ENCODE measurements at places on chromosomes 4 and X.

- no peak for DNase-seq
Observed at GRCh38 chr4:89324671-89325070, 17.1 kb upstream of the GPRIN3 start.

- DNase-seq: no peak
Observed at GRCh38 chr4:99317354-99317753, 3.8 kb downstream of the ADH1B start.

DNA sequence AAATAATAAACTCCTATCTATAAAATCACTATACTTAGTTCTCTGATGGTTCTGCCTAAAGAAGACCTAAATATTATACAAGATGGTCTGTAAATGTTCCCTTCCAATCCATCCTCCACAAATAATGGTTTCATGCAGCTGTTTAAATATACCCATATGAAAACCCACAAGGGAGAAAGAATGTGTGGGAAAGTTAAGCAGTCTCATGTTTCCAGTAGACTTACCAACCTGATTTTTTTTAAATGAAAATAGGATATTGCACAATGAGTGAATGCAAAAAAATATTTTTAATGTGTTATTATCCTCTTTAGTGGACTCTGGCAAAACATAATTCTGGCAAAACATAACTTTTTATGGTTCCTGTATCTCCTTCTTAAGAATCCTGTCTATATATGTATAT, 23.3 kb downstream of the CAMK2D start:
- no peak for DNase-seq

GRCh38 chr4:7703688-7704087, 236.0 kb downstream of the AFAP1 start:
- DNase-seq: no peak

GRCh38 chrX:132200976-132201375, 18.3 kb downstream of the RAP2C start:
- DNase-seq: no peak

DNA sequence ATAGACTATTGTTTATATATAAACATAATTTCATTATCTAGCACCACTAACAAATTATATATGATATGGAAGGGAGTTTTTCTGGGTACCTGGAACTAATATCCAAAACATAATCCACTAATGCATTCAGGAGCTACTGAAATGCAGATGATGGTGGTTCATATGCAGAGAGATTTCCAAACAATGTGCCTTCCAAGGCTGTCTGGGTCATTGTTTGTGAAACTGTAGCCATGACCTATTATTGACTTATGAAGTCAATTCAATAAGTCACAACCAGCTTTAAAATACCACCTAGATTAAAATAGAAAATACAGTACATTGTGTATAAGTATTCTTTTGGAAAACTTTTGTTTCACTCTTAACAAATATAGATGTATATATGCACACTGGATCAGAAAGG, 237.0 kb upstream of the PRPS2 start:
- DNase-seq: no peak

GRCh38 chrX:19852014-19853005, 35.1 kb downstream of the SH3KBP1 start:
- DNase-seq: no peak

- DNase-seq: no peak
Observed at GRCh38 chr4:89765528-89765927, 71.4 kb downstream of the SNCA start.

GRCh38 chr4:143473334-143474126, 40.0 kb upstream of the SMARCA5 start:
- no peak for DNase-seq

DNA sequence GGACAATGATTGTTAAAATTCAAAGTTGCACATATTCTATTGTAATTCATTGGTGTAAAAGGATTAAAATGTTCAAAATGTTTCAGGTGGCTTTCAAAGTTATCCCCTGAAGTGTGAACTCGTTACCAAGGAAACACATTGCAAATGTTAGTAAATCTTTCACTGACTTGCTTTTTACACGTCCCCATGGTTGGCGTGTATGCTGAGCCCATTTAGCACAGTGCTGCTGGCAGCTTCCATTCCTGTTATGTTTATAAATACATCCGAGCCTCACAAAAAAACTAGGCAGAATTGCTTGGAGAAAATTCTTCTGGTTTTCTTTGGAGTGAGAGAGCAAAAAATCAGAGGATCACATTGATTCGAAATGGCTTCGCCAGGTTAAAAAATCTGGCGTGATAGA, 105.9 kb upstream of the HPGD start:
- DNase-seq: no peak

DNA sequence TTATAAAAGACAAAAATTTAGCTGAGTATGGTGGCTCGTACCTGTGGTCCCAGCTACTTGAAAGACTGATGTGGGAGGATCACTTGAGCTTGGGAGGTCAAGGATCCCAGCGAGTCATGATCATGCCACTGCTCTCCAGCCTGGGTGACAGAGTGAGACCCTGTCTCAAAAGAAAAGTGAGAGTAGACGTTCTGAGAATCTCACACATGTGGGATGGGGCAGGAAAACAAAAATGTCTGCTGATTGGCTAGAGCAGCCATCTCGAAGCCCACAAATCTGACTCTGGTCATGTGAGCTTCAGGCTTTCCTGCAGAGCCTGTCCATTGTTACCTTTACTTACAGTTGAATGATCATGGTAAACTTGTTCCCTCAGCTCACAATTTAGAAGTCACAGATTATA, 23.1 kb upstream of the SLC9A7 start:
- no peak for DNase-seq

DNA sequence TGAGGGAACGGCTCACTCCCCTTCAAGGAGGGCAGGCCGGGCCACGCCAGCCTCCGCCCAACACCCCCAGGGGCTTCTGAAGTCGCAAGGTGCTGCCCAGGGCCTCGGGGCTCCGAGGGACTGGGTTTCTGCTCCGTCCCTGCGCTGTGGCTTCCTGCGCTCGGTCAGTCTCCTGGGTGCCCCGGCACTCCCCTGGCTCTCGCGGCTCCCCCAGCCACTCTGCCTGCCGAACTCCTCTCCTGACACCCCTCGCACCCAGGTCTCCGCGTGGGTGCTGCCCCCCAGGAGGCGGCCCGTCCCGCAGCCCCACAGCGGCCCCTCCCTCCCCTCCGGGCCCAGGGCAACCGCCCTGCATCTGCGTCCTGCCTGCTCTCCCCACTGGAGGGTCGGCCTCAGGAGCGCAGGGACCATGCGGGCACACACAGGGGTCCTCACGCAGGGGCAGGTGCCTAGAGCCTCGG, 151.9 kb downstream of the AFAP1 start:
- no peak for DNase-seq

- DNase-seq: no peak
Observed at GRCh38 chr4:125780164-125780563, 465.4 kb downstream of the FAT4 start.

- DNase-seq: no peak
Observed at GRCh38 chrX:115372152-115372551, 82.6 kb downstream of the LUZP4 start.

DNA sequence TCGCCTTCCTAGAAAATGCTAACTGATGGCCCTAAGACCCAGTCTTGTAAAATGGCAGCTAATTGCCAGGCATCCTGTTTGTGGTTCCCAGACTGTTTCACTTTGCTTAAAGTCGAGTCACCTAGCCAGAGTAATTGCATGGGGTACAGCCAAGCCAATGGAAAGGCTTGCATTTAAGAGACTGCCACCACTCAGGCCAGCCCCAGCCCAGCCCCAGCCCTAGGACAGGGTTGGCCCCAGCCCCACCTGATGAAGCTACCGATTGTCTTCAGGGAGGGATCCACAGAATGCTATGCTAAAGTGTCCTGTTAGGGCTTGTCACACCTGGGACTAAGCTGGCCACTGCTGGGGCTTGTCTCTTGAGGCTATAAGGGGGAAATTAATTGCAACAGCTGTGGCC, 194.6 kb upstream of the KLF3 start:
- no peak for DNase-seq

DNA sequence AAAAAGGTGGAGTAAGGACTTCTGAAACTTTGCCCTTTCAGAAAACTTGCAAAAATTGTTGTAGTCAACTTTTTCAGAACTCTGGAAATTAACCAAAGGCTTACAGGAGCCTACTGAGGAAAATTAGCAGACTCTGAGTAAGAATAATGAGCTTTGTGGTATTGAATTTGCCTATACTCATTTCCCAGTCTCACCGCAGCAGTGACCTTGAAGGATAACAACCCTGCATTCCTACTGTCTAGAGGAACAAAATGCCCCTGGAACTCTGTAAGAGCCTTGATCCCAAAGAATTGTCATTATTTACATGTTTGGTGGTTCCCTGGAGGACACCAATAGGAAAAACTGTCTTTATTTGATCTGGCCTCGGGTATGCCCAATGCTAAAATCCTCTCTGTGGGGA, 57.9 kb downstream of the MND1 start:
- no peak for DNase-seq

- DNase-seq: no peak
Observed at GRCh38 chr4:7234355-7235029, 42.2 kb downstream of the SORCS2 start.

DNA sequence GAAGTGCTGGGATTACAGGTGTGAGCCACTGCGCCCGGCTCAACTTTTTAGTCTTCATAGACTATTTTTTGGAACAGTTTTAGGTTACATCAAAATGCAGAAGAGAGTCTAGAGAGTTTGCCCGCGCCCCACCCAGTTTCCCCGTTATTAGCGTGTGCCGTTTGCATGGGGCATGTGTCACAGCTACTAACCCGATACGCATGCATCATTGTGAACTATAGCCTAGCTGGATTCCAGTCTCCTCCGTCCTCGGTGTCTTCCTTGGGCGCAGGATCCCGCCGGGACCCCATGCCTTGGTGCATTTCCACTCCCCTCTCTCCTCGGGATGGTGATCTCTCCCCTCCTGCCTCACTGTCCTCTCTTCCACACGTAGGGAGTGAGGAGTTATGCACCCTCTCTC, 85.5 kb upstream of the ADRA2C start:
- no peak for DNase-seq

DNA sequence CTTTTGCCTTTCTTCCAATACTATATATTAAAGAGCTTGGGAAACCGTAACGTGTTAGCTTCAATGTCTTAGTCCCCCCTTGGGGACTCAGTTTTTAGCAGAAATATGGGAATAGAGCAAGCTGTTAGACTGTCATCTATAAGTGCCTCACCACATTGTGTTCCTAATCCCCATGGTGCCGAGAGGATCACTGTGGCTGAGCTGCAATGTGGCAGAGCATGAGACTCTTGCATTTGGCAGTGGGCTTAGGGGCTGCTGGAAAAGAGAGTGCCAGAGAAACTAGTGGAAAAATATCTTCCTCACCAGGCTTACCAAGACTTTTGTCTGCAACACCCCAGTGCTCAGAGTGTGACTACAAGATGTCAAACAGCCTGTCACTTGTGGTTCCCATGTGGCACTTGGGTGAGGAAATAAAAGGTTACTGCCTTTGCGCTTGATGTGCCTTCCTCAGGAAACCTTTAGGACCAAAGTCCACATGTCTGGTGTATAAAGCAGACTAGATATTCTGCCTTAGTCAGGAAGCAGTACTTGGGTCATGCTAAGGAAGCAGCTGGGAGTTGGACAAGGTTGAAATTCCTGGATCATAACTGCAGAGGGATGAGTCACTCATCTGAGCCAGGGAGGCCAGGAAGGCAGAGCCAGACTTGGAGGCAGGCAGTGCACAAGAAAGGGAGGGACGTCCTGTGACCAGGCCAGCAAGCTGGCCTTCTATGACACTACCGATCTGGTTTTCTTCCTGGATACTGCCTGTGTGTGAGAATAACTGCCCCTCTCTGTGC, 9.7 kb upstream of the MAGEA4 start:
- no peak for DNase-seq

- no peak for DNase-seq
Observed at GRCh38 chr4:183607894-183608293, 51.1 kb downstream of the RWDD4 start.

DNA sequence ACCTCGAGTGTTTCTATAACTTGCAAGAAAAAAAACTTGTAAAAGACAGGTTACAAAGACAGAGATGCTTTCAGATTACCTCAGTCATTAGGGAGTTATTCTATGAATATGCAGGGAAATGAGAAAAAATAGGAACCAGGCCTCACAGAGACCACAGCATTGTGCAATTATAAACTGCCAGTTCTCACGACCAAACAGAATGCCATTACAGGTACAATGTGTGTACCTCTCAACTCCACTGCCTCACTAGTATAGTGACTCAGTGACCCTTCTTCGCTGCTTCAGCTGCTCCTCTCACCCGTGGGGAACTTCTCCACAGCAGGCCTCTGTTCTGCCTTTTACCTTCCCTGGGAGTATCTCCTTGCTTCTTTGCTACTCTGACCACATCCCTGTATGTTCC, 2.3 kb upstream of the HTATSF1 start:
- DNase-seq: no peak

DNA sequence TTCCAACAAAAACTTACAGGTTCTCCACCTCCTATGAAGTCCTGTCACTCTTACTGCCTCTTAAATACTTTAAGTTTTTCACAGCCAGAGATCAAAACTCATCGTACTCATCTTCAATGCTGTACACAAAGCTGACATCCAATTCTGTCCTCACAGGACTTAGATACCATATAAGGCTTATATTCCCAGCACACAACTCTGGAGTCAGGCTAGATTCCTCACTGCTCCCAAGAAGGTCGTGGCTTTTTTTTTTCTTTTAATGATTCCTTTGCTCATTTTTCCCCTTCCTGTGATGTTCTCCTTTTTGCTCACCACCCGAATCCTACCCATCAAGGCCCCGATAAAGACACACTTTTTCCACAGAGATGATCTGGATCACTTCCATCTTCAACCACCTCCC, 914 bp downstream of the TRAPPC2 start:
- DNase-seq: no peak

DNA sequence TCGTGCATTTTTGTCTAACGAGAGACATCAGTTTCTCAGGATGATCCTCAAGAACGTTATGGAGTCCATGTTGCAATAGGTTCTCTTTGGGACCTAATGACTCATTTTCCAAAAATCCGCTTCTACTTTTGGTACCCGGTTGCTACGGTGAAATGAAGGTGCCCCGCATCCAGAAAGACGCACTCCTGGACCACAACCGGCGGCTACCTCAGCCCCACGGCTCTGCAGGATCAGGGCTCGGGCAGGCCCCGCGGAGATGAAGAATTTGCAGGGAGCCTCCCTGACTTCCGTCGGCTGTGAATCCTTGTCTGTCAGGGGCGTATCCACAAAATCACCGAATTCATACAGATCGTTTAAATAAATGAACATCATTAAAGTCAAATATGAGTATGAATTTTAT, 15.6 kb downstream of the GTPBP6 start:
- DNase-seq: no peak

DNA sequence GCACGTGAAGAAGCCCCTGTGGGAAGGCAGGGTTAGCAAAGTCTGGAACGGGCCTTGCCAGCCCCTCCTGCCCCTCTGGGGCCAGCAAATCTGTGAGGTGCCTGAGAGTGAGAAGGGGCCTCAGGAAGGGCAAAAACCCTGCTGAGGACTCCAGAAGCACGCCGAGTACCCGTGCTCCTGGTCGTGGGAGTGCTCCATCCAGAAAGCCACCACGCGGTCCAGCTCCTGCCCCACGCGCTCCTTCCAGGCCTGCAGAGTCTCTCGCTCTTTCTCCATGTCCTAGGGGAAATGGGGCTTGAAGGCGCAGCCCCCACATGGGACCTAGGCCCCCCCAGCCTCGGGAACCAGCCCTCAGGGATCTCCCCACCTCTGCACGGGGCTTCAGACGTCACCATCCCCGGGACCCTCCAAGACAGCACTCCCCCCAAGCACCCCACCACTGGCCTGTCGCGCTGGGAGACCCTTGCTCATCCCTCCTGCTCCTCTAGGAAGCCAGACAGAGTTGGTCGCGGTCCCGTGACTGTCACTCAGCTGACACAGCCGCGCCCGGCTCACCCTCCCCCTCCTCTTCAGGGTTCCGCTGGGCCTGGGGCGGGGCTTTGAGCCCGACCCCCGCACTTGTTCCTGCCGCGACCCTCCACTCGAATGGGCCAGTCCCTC, at the start of gene RENBP:
Gene RENBP, minus strand, starts transcription at position 504 of the 660 bp plus-strand sequence. Its CDS starts 33 bp downstream, at position 471.
- no peak for DNase-seq

- no peak for DNase-seq
Observed at GRCh38 chrX:10483191-10483831, 137.1 kb downstream of the MID1 start.
